ENCODE measurements at places on chromosomes 1 and 21.
A peak's percentile ranks its signal among the peaks of the same experiment; 100 is the strongest.

DNA sequence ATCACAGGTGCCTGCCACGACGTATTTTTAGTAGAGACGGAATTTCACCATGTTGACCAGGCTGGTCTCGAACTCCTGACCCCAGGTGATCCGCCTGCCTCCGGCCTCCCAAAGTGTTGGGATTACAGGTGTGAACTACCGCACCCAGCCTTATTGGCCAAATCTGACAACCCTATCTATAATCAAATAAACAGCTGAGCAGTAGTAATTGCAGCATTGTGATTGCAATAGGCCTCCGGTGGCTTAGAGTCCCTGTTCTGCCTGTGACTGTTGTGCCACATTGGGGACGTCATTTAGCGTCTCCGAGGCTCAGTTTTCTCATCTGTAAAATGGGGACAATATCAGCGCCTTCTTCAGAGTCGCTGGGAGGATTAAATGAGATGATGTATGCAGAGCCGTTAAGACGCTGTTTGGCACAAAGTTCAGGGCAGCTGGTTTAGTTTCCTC lies 569 bp upstream of the CAPN2 start:
- DNase-seq: no peak

DNA sequence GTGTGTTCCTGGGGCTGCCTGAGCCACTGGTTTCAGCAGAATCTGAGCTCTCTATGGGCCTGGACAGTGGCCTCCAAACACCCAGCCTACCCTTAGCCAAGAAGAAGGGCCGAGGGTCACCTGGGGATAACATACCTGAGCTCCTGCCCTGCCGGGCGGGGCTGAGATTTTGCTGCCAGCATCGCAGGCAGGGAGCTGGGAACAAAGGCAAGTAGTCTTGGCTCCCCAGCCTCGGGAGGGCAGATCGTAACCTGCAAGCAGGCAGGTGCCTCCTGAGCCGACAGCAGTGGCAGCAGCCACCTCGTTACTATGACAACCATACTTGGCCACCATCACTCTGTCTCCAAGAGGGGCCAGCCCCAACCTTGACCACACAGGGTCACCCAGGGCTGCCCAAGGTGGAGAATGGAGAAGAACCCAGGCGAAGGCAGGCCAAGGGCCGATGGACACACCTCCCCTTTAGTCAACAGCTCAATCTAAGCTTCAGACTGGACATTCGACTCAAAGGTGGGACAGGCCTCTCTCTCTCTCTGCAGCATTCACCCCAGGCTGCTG lies 54.6 kb downstream of the TOMM20 start:
- DNase-seq: no peak

DNA sequence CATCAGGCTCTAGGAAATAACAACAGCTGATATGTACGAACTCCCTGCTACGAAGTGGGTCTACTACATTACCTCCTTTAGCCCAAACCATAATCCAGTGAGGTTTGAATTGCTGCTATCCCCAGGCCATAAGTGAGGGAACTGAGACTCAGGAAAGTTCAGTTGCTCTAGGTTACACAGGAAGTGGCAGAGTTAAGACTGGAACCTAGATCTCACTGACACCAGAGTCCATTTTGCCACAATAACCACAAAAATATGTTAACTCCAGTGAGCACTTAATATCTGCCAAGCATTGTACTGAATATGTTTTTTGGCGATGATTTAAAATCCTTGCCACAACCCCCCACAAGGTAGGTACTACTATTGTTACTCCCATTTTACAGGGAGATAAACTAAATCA lies 8.9 kb upstream of the TADA1 start:
- DNase-seq: no peak

DNA sequence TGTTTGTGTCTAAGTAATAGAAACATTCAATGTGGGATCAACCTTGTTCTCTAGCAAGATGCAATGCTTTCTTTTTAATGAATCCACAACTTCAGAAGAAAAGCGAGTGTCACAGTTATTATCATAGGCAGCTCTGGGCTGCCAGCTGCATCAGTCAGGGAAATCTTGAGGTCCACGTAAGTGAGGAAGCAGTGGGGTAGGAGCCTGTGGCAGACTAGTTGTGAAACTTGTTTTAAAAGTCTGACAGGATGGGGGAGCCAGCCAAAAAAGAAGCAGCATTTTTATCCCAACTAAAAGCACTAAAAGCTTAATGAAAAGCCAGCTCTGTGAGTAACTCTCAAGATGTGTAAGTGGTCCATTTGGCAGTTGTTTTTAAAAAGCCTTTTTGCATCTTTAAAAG lies 113.1 kb downstream of the ZNF326 start:
- no peak for DNase-seq

DNA sequence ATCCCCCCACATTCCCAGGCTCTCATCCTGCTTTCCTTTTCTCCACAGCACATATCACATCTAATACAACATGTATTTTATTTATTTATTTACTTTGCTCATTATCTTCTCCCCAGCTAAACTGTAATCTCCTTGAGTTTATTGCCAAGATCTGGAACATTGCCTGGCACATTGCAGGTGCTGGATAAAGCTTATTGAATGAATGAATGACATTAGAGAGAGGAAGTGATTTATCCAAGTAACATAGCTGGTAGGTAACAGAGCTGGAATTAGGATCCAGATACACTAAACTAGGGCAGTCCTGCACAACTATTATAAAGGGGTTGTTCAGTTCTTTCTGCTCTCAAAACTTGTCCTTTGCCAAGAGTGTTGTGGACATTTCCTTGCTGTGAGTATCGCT lies 8.6 kb upstream of the PTAFR start:
- no peak for DNase-seq

- no peak for DNase-seq
These were observed 18.6 kb downstream of the PTAFR start for GRCh38 chr1:28157894-28158293.

DNA sequence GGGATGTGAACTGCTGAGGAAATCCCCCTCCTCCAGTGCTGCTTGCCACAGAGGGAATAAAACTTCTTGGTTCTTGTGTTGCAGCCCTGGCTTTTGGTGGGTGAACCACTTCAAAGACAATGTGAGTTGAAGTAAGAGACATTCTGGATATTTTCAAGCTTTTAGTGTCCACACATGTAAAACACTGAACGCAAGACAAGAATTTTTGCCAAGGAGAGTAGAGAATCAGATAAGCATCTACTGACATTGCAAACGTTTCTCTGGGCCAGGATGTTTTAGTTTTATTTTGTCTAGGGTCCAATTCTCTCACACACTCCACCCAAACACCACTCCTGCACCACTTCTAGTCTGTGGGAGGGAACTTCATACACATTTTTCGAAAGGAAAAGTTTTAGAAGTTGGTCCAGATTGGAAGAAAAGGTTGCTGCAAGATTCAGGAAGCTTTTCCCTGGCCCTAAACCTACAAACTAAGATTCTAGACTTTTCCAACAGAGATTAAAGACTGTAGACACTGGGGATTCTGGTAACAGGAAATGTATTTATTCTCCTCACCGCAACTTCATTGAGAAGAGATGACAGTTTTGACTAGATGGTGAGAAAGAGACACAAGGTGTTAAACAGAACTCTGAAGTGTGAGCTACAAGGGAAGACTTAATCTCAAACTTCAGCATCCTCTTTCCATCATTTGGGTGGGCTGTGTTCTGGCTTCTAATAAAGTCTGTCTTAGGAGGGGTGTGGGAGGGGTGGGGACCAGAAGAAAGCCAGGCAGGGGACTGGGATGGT lies 16.1 kb downstream of the FASLG start:
- no peak for DNase-seq

DNA sequence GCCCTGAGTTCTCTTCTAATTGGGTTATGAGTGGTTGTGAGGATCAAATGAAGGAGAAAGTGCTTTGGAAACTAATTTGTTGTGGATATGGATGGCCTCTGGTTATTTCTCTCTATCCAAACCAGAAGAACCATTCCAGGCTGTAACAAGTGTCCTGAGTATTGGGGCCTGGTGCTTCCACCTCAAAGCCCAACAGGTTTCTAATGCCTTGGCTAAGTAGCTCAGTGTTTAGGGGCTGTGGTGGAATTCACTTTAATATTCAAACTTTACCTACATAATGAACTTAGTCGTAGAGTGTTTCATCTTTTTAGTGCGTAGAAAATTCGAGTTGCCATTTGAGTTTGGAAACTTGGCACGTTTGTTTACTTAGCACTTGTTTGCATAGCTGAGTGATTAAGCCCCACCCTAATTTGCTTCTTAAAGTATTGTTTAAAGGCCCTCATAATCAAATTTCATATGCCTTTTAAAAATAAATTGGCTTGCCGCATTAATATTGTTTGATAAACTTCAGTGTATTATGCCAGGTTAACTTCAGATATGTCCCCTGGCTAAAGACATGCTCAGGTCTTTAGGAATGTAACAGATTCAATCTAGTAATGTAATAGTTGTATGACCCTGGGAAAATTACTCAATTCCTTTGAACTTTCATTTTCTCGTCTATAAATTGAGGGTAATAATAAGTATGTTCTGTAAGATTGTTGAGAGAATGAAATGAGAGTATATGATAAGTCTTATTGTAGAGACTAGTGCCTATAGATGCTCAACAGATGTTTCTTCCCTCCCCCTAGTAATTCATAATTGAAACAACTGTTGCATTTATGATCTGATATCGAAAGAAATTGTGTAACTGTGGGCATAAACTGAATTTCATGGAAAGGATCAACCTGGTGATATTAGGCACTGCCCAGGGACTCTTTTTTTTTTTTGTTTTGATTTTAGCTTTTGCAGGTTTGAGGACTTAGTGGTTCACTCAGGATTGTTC lies 1.6 kb downstream of the AGO4 start:
- no peak for DNase-seq

DNA sequence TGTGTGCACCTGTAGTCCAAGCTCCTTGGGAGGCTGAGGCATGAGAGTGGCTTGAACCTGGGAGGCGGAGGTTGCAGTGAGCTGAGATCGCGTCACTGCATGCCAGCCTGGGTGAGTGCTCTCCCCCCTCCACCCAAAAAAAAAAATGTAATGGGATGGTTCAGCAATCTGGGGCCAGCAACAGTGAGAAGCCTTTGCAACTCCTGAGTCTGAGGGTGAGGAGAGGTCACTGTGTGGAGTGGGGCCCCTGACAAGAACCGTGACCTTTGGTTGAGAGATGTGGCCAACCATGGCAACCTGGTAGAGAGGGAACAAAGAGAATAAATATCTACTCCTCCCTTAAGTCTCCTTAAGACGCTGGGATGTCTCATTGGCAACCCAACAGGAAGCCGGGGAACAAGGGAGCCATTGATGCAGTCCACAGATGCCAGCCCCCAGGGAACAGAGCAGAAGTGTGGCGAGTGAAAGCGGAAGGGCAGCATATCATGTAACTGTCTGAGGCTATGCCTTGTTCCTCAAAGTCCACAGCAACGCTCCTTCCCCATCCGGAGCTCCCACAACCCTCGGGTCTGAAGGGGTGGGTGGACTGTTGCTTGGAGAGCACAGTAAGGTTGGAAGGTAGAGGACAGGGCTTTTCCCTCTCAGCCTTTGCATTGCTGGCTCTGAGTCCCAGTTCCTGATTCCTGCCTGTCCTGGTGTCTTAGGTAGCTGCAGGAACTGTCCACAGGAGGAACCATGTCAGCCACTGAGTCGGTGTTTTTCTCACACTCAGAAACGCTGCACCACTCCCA lies 8.3 kb downstream of the TRNP1 start:
- DNase-seq: peak; percentile 82

DNA sequence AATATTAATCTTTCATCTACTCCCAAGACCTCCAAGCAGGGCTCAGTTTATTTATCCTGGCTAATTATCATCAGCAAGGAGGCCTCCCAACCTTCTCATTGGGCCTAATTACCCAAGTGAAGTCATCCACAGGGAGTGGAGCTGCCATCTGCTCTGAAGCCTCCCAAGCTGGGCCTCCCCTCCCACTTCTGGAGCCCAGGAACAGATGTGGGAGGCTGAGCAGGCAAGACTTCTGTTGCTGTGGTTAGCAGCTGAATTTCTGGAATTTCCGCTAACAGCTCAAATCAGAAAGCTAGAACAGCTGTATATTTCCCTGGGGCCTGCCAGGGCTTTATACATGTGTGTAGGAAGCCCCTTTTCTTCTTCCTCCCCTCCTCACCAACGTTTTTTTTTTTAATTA lies 127.5 kb downstream of the UCK2 start:
- no peak for DNase-seq

GRCh38 chr21:40257342-40257741 lies 390.1 kb downstream of the PCP4 start:
- no peak for DNase-seq

Data from renal cortical epithelial cell (primary cell).